Stimulated activated CD4-positive, alpha-beta T cell treated with anti-CD3 and anti-CD28 coated beads, Interleukin-2, amount 100 ng/mL, for 24 hours (primary cell): ENCODE measurements at places on chromosomes 6 and 20.

DNA sequence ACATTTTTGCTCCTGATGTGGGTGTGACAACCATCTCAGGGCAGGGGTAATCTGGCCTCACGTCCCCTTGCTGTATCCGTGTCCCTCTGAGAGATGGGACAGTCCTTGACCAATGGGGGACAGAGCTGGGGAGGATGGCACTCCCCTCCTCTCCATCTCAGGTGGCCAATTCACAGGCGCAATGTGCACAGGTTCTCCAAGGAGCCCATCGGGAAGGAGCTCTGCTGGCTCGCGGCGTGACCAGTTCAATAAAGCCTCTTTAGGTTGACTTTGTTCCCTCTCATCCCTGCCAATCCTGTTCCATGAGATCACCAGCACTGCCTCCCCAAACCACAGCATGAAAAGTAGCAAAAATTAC lies 196.3 kb upstream of the SLC24A3 start:
- no peak for DNase-seq

GRCh38 chr20:48740292-48740649 lies 87.5 kb downstream of the PREX1 start:
- DNase-seq: no peak

DNA sequence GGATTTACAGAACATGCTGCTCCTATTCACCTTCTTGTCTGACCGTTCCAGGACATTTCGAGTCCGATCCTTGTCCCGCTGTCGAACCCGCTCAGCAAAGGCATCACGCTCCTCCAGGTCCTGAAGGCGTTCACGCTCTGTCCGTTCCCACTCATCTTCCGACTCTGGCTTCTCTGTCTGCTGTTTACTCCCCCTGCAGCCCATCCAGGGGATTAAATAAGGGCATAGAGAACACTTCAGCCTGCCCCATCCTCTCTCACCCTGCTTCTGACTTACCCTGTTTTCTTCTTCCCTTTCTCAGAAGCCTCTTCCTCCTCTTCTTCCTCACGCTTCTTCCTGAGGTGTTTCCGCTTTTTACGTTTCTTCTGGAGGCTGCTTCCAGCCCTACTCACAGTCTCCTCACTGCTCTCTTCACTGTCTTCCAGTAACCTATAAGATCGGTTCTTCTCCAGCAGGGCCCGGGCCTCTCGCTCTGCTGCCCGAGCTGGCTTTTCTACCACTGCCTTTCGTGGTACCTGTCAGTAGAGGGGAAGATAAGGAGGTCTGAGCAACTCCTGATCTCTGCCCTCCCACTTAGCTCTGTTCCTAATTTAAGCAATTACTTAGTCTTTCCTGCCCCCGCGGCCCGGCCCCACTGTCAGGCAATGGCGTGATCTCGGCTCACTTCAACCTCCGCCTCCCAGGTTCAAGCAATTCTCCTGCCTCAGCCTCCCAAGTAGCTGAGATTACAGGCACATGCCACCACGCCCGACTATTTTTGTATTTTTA lies 1.9 kb downstream of the DHX16 start:
- no peak for DNase-seq

- DNase-seq: peak; percentile 76
Measured at GRCh38 chr6:34243901-34244884, 4.6 kb downstream of the SMIM29 start.

- DNase-seq: no peak
Measured at GRCh38 chr20:6632187-6632586, 135.3 kb upstream of the BMP2 start.

DNA sequence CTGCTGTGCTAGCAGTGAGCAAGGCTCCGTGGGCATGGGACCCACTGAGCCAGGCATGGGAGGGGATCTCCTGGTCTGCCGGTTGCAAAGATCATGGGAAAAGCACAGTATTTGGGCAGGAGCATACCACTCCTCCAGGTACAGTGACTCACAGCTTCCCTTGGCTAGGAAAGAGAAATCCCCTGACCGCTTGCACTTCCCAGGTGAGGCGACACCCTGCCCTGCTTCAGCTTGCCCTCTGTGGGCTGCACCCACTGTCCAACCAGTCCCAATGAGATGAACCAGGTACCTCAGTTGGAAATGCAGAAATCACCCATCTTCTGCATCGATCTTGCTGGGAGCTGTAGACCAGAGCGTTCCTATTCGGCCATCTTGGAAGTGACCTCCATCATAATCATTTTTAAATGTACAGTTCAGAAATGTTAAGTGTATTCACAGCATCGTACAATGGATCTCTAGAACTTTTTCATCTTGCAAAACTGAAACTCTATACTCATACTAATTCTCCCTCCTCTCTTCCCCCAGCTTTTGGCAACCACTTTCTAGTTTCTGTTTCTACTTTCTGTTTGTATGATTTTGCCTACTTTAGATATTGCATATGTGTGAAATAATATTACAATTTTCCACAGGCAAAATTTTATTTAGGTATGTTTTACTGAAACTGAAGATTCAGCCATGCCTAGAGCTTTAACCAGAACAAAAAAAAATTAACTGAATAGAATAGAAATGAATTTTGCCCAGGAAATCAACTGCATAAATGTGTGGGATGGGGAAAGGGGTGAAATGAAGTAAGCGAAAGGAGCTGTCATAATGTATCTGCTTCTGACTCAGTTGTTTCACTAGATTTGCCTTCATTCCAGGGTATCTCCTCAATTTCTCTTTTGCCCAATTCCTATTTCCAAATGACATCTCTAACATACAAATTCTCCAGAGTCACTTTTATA lies 100.0 kb downstream of the RWDD2A start:
- DNase-seq: no peak

DNA sequence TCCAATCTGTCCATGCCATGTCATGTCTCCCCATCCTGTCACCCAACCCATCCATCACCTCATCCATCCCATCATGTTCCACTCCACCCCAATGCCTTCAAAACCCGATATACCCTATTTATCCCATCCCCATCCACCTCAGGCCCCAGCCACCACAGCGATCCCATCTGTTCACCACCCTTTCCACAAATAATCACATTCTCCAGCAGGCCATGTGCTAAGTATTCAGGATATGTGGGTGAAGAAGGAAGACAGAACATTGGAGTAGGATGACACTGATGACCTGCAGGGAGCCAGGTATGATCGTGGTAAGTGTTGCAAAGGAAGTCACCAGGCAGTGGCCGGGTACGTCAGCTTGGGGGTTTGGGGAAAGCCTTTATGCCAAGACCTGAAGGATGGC lies 48.8 kb downstream of the NPEPL1 start:
- no peak for DNase-seq
